Dorsolateral prefrontal cortex (tissue), 122 donors: ENCODE measurements at places on chromosomes 11 and 22. TPM values are rescaled to one million over a fixed set of nuclear protein-coding genes. Genes with fewer than 3 reads are reported as not detected.

TTC36 gene
- total RNA-seq = 3.0 TPM

P2RX3 gene
- total RNA-seq = not detected

RIBC2 gene
- total RNA-seq = 1.9 TPM

GLB1L3 gene
- total RNA-seq = 17.4 TPM

TSPAN32 gene
- total RNA-seq = not detected

PTPN5 gene
- total RNA-seq = 119 TPM

TNNI2 gene
- not detected for total RNA-seq

ACRV1 gene
- total RNA-seq = 1.5 TPM

SLC29A2 gene
- total RNA-seq = 9.2 TPM

ART1 gene
- not detected for total RNA-seq

GAS2 gene
- 26.1 TPM for total RNA-seq

PIM3 gene
- 30.7 TPM for total RNA-seq

ANGPTL5 gene
- 0.28 TPM for total RNA-seq

OR6A2 gene
- total RNA-seq = 1.1 TPM

VWA5A gene
- total RNA-seq = 18.3 TPM

YPEL1 gene
- 36.0 TPM for total RNA-seq

MRGPRF gene
- 4.0 TPM for total RNA-seq

TMEM191B gene
- total RNA-seq = 8.1 TPM

DMC1 gene
- 0.75 TPM for total RNA-seq

C22orf23 gene
- 0.92 TPM for total RNA-seq

OR51B5 gene
- 0.52 TPM for total RNA-seq

USH1C gene
- total RNA-seq = 17.5 TPM

NELL1 gene
- total RNA-seq = 47.2 TPM

TSSK2 gene
- total RNA-seq = not detected

SLC7A4 gene
- total RNA-seq = 3.3 TPM

RASSF10 gene
- total RNA-seq = 0.71 TPM

SLC22A9 gene
- 4.6 TPM for total RNA-seq

CCDC34 gene
- total RNA-seq = 14.3 TPM

DERL3 gene
- 5.5 TPM for total RNA-seq

CRYBA4 gene
- not detected for total RNA-seq

TEAD1 gene
- 45.7 TPM for total RNA-seq

APOBEC3B gene
- total RNA-seq = not detected

KIRREL3 gene
- total RNA-seq = 45.8 TPM

OR52K2 gene
- total RNA-seq = not detected

OR56A1 gene
- 0.17 TPM for total RNA-seq

ACCS gene
- 18.3 TPM for total RNA-seq

RBMXL2 gene
- total RNA-seq = not detected
